ENCODE measurements at places on chromosomes 4 and X.
A peak's percentile ranks its signal among the peaks of the same experiment; 100 is the strongest.

- no peak for DNase-seq
These were observed 46.3 kb upstream of the BCLAF3 start for GRCh38 chrX:20037186-20037585.

DNA sequence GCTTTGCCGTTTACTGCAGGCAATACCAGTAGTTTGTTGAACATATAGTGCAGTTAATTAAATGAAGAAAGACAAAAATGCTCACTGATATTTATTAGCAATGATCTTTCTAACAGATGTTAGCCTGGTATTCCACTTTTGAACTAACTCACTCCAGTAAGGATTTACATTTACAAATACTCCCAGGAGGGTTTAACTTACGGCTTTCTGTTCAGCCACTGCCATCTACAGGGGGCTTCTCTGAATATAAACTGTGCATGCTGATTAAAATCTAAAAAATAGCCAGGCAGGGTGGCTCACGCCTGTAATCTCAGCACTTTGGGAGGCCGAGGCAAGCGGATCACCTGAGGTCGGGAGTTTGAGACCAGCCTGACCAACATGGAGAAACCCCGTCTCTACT is 2.2 kb upstream of the SRD5A3 start:
- DNase-seq = no peak

DNA sequence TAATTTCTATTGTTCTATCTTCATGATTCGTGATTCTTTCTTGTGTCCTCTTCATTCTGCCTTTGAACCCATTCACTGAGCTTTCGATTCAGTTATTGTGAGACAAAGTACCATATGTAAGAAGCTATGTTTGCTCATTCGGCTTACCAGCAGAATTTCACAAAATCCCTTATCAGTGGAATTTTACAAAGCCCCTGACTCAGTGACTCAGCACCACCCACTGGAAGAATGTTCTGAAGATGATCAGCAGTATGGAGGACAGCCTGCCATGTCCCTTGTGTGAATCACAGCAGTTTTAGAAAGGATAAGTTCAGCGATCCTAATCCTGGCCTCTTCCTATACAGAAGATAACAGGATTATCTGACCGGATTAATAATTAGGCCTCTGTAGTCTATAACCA is 5.8 kb upstream of the UXT start:
- DNase-seq = no peak

- no peak for DNase-seq
These were observed 109.0 kb downstream of the GNL3L start for GRCh38 chrX:54639018-54639345.

- no peak for DNase-seq
These were observed 12.7 kb downstream of the TSR2 start for GRCh38 chrX:54452920-54453319.

- peak; percentile 12 for DNase-seq
These were observed 42.7 kb upstream of the CLNK start for GRCh38 chr4:10727140-10727880.

- no peak for DNase-seq
These were observed 5.3 kb downstream of the AKAP14 start for GRCh38 chrX:119900976-119901375.

GRCh38 chr4:172716291-172716690 is 452.3 kb upstream of the GALNT7 start:
- DNase-seq = no peak

DNA sequence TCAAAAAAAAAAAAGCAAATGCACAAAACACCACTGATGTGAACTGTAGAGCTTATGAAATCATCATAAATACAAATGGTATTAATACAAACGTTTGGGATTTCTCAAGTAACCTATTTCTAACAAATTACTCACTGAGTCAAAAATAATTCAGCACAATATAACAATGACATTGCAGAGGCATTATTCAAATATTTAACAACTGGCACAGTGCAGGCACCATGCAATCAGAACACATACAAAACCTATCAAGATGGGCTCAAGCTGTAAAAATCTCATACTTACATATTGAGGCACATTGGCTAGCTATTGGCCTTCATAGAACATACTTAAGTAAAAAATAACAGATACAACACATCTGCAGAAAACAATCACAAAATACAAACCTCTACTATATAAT is 81.1 kb downstream of the LRBA start:
- DNase-seq = no peak

- DNase-seq = peak; percentile 5
These were observed 28.2 kb downstream of the F11 start for GRCh38 chr4:186294160-186294559.

GRCh38 chr4:8326206-8326605 is 56.7 kb downstream of the HTRA3 start:
- no peak for DNase-seq

DNA sequence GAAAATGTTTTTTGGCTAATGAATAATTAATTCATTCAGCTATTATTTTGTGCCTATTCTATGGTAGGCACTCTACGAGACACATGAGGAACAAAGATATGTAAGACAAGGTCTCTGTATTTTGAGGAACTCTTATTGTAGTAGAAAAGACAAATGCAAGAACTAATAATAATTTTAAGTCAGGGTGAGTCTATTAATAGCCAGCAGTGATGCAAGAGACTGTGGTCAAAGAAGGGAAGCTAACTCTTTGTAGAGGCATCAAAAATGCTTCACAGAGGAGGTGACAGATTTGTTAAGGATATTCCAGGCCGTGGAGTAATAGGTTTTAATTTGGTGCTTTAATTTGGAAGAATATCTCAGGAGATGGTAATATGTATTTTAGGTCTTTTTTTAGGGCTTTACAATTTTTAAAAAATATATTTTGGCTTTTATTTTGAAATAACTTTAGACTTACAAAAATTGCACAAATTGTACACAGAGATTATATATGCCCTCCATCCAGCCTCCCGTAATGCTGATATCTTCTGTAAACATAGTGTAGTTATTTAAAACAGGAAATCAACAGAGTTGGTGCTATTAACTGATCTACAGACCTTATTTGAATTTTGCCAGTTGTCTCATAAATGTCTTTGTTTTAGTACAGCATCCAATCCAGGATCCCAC is 48.1 kb downstream of the DCLK2 start:
- no peak for DNase-seq

GRCh38 chr4:56976837-56977320 is 527 bp downstream of the NOA1 start:
- peak; percentile 59 for DNase-seq

- no peak for DNase-seq
These were observed 72.4 kb upstream of the S100G start for GRCh38 chrX:16577483-16578029.

- no peak for DNase-seq
These were observed 32.3 kb upstream of the ASMTL start for GRCh38 chrX:1485033-1485432.

- DNase-seq = no peak
These were observed 63.2 kb upstream of the WWC2 start for GRCh38 chr4:183035726-183036415.

DNA sequence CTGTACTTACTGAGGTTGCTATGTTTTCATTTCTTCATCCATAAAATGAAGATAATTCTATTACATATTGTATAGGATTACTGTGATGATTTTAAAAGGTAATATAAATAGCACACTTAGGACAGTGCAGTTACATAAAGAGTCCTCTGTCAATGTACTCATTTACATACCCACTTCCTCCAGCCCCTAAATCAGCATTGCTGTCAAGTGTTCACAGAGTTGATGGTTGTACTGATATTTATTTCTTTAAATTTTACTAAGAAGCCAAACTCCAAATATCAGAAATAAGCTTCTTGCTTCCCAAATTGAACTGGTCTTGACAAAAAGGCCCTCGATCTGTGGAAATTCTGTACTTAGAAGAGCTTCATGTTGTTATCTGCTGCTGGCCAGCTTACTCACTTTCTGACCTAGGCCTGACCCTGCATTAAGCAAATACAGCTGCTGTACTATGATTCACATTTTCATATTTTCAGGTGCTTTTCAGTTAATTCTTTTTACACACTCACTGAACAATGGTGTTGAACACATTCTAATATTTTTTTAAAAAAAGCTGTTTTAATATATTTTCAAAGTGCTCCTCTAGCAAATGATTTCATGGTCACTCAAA is 259.6 kb downstream of the UNC5C start:
- no peak for DNase-seq

GRCh38 chr4:77127215-77127614 is 29.8 kb upstream of the CCNG2 start:
- no peak for DNase-seq

DNA sequence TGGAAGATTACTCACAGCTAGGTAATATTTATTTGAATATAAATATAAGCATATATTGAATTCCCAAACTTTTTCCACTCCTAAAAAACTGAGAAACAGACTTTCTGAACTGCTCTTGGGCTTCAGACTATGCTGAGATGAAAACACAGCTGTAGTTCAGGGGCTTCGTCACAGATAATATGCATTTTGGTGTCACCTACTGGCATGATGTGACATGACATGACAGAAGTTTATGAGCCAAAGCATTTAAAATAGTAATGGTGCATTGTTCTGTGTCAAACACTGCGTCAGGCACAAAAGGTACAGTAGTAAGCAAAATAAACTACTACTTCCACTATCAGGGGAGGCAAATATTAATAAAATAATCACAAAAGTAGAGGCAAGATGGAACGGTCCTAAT is 171.3 kb downstream of the BTC start:
- DNase-seq = peak; percentile 12

DNA sequence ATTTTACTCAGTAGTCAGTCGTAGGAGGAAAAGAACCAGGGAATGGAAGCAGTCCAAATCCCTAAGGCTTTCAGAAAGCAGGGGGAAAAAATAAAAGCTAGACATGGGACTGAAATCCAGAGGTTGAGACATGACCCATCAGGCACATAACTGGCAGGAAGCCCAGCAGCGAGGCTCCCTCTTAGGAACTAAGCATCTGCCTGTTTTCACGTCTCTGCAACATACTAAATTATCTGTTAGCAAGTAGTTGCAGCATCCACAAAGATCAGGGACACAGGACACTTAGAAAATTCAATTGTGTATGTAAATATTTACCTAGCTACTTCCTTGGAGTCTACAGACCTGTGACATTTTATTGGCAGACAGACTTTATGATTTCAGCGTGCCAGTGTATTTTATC is 118.0 kb upstream of the EDNRA start:
- DNase-seq = no peak

DNA sequence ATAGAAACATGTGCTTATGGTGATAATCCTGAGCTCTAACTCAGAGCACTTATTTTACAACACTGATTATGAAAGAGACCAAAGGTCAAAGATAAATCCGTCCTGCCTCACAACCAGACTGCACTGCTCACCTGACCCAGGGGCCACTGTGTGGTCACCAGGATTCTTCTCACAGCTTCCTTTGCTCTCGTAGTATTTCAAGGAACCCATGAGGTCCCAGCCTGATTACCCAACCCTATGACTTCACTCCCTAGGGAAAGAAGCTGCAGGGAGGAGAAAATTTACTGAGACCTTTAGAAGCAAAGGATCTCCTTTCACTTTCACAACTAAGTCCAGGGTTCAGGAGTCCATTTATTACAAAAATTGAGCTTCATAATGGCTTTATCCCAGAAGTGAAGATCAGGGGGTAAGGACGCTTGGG is 9.6 kb downstream of the SLC25A5 start:
- no peak for DNase-seq

DNA sequence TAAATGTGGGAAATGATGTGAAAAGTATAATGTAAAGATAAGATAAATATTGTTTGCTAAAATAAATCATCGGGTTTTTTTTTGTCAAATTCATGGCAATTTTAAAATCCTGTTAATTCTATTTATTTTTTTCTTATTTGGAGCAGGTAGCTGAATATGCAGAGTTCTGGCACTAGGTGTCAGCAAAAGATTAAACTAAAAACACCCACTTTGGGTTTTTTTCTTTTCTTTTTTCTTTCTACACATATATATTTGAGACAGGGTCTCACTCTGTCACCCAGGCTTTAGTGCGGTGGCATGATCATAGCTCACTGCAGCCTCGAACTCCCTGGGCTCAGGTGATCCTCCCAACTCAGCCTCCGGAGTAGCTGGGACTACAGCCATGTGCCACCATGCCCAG is 6.9 kb upstream of the RAP2C start:
- DNase-seq = no peak

DNA sequence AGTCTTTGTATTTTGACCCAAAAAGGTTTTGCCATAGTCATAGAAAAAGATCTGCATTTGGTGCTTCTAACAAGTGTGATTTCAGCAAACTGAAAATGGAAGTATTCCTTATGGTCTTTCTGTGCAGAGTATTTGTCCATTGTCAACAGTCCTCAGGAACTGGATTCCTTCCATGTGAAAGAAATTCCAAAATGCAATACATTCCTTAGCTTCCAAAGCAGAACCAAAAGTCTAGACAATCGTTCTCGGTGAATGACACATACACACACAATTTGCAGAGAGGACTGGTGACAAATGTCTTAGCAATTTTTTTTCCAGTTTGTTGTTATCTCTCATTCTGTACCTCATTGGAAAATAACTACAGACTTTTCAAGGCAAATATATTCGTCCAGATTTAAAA is 562.2 kb upstream of the SLIT2 start:
- DNase-seq = no peak

- no peak for DNase-seq
These were observed 162.1 kb upstream of the GALNTL6 start for GRCh38 chr4:171651071-171651470.

DNA sequence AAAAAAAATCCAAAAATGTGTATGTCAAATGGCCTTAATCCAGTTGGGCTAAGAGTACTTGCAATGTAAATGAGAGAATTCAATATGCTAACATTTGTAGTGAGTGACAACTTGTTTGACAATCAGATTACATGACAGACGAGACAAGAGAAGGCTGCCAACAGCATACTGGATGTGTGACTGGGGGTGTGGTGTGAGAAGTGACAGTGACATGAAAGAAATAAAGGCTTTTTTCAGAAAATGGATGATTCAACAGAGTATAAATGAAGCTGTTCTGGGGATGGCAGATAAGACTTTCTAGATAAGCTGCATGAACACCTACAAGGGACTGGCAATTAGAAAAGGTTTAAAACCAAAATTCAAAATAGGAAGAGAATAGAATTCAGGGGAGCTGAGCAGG is 143.4 kb downstream of the CENPC start:
- DNase-seq = no peak

DNA sequence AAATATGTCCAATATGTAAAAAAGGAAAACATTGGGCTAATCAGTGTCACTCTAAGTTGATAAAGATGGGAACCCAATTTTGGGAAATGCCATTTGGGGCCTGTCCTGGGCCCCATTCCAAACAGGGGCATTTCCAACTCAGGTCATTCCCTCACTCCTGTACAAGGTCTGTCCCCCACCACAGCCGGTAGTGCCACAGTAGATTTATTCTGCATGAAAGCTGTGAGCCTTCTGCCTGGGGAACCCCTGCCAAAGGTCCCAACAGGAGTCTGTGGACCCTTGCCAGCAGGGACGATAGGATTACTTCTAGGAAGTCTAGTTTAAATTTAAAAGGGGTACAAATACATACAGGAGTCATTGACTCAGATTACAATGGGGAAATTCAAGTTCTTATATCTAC is 317.6 kb upstream of the GNPDA2 start:
- DNase-seq = no peak

DNA sequence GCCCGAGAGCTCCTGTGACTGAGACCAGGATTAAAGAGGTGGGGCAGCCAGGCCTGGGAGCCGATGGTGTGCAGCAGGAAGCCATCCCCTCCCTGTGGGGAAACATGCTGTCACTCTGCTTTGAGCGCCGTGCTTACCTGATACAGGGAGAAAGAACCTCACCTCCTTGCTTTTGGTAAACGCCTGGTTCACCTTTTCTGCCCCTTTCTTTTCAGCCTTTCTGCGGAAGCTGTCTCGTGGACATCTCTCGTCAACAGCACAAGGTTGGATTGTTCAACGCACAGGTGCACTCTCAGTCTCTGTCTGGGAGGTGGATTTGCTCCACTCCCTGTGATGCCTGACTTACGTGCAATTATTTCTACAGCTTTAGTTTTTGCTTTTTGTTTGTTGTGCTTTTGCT is 12.0 kb downstream of the ZFYVE28 start:
- DNase-seq = no peak
